ENCODE measurements at places on chromosomes 3 and 15.

DNA sequence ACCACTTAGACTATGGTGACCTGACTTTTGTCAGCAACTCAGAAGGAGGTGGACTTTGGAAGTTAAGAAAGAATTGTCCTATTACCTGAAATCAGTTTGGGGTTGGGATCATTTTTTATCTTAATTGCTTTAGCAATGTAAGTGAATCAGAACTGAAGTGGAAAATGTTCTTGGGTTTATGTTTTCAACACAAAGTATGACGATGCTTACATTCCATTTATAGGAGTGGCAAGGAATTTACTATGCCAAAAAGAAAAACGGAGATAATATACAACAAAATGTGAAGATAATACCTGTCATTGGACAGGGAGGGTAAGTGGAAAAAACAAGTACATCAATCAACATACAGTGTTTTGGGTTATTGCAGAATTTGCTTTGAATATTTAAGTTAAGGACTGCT is 116.1 kb downstream of the PDE8A start:
- no peak for DNase-seq

GRCh38 chr3:63405882-63406281 is 127.8 kb downstream of the SYNPR start:
- no peak for DNase-seq

DNA sequence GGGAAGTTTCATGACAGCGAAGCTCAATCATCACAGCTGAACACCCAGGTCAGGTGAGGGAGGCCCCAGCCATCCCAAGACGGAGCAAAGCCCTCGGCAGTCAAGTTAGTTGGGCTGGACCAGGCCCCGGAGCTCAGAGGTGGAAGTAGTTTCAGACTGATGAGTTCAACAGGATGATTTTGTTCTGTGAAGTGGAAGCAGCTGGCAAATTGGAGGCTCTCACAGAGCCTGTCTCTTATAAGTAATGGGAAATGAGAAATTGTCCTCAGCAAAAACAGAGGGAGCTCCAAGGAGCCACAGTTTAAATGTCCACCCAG is 245.1 kb downstream of the XXYLT1 start:
- no peak for DNase-seq

GRCh38 chr3:177286034-177286433 is 88.8 kb upstream of the TBL1XR1 start:
- peak; percentile 19 for DNase-seq

GRCh38 chr3:46477756-46478155 is 13.1 kb upstream of the LTF start:
- DNase-seq = no peak

DNA sequence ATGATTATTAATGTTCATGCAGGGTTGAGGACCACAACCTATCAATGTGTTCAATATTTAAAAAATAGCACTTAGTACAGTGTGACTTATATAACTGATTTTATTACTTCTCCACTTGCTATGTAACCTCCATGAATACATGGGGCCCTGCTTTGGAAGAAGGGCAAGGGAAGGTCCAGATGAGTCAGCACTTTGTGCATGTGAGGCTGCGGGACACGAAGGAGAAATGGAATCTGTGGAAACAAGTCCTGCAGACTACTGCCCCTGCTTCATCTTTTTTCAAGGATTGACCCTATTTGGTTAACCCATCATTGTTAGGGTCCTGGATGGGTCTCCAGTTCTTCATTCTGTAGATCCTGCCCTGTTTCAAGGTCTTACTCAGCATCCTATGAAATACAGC is 1.6 kb downstream of the NXPE3 start:
- peak; percentile 26 for DNase-seq

- DNase-seq = no peak
Observed at GRCh38 chr3:39801216-39801615, 8.2 kb upstream of the MYRIP start.

- DNase-seq = peak; percentile 54
Observed at GRCh38 chr3:119637679-119638477, 22.5 kb downstream of the POPDC2 start.

DNA sequence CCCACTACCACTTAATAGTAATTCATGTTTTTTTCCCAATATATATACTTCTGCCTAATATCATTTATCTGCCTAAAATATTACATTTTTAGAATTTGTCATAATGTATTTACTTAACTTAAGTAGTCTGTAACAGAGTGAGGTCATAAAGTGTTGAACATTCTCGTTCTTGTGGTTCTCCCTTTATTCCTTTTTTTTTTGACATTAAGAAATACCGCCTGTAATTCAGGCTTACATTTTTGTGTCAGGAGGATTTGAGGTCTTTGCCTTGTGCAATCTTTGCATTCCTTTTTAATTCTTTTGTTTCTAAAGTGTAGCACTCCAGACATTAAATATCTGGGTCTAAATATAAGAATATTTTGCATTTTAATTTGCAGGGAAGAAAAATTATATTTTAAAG is 315.4 kb downstream of the PTPRG start:
- no peak for DNase-seq

DNA sequence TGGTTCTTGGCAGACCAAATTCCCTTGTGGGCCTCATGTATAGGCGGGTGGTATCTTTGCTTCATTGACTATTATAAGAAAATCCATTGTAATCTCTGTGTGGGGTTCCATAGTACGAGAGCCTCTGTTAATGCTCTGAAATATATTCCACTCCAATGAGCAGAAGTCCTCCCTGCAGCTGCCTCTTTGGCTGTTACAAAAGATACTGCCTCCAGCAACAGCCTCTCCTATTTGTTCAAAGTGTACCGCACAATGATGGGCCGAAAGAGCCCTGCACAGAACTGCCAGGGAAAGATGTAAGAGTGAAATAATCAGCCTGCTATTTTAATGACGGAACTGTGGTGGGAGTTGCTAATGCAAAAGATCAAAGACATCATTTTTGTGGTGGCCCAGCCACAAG is 48.9 kb downstream of the GRK7 start:
- DNase-seq = no peak

DNA sequence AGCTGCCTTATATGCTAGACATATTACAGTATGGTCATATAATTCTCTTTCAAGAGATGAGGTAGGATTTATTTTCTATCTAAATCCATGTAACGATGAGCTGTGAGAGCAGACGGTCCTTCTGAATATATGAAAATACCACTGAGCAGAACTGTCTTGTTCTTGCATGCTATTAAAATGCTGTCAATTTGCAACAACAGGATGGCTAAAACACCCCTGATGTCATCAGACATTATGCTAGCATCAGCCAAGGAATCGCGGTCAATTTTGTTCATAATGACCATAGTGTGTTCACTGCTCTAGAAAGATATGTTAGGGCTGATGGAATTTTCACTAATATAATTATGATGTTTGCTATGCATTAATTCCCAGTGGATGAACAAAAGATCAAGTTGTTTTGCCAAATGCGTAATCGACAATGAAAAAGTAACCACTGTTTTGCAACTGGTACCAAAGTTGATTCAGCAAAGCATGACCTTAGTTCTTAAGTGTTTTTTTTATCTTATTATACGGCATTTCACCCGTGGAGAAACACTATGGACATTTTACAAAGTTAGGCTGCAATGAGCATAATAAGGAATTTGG is 765.4 kb upstream of the NR2F2 start:
- DNase-seq = no peak

DNA sequence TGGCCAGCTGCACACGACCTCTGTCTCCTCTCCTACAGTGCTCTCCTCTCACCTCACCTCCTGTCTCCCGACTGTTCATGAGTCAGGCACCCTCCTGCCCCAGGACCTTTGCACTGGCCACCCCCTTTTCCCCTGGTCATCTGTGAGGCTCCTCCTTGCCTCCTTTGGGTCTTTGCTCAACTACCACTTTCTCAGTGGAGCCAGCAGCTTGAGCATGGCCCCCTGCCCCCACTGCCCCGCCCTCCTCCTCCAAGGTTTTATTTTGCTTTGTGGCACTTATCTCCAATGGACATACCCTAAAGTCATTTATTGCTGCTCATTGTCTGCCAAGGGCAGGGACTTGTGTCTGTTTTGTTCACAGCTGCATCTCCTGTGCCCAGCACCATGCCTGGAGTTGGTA is 64.3 kb downstream of the MGLL start:
- no peak for DNase-seq

DNA sequence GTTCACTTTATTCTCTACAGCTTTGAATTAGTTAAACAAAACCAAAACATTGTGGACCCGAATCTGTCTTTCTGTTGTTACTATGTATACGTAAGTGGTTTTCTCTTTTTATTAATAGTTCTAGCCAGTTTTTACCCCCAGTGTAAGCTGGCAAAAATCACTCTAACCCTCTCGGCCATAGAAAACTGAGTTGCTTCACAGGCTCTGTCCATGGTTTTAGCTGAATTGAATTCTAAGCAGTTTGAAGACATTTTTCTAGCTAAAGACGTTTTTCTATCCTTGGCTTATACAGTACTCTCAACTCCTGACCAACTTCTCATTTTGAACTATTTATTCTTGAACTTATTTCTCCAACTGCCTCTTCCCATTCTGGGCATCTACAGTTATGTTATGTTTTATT is 62.9 kb downstream of the CDIN1 start:
- no peak for DNase-seq

- no peak for DNase-seq
Observed at GRCh38 chr3:139577909-139578308, 38.4 kb upstream of the RBP1 start.

- DNase-seq = no peak
Observed at GRCh38 chr3:37598808-37599581, 262.7 kb upstream of the CTDSPL start.

DNA sequence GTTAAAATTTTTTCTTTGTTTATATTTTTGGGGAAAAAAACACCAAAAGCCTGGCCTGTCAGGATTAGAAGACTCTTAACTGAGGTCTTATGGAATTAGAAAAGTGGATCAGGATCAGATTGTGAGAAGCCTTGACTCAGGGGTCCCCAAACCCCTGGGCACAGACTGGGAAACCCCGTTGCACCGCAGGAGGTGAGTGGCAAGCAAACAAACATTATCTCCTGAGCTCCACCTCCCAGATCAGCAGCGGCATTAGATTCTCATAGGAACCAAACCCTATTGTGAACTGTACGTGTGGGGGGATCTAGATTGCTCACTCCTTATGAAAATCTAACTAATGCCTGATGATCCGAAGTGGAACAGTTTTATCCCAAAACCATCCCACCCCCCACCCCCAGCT is 117.2 kb downstream of the TCF12 start:
- no peak for DNase-seq

DNA sequence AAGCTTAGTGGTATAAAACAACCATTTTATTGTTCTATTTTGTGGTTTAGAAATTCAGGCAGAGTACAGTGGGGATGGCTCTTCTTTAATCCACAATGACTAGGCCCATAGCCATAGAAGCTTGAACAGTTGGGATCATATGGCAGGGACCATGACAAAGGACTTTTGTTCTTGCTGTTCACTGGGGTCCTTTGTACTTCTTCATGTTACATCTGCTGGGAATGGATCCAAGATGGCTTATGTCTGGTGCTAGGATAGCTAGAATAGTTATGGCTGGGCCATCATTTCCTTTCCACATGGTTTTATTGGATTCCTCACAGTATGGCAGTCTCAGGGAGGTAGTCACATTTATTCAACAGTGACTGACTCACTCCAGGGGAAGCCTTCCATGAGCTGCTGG is 427.9 kb upstream of the AGTR1 start:
- DNase-seq = no peak

- DNase-seq = no peak
Observed at GRCh38 chr3:49718858-49719213, 648 bp downstream of the AMIGO3 start.

DNA sequence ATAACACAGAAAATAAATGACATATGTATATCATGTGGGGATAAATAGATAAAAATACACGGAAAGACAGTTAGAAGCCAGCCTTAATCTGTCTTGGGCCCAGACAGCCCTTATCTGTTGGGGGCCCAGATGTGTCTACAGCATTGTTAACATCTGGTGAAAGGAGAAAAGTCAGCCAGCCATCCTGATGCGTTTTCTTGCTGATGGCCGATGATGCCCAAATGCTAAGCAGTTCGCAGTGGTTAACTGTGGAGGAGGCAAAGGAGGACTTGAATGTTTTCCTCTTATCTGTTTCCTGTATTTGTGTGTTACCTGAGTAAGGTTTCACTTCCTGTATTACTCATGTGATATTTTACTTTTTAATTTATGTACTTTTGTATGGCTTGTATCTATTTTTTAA is 46.2 kb downstream of the NOX5 start:
- DNase-seq = no peak

GRCh38 chr15:55475842-55476241 is 32.2 kb downstream of the DNAAF4 start:
- DNase-seq = no peak

GRCh38 chr3:10772271-10773161 is 43.5 kb upstream of the SLC6A11 start:
- no peak for DNase-seq

DNA sequence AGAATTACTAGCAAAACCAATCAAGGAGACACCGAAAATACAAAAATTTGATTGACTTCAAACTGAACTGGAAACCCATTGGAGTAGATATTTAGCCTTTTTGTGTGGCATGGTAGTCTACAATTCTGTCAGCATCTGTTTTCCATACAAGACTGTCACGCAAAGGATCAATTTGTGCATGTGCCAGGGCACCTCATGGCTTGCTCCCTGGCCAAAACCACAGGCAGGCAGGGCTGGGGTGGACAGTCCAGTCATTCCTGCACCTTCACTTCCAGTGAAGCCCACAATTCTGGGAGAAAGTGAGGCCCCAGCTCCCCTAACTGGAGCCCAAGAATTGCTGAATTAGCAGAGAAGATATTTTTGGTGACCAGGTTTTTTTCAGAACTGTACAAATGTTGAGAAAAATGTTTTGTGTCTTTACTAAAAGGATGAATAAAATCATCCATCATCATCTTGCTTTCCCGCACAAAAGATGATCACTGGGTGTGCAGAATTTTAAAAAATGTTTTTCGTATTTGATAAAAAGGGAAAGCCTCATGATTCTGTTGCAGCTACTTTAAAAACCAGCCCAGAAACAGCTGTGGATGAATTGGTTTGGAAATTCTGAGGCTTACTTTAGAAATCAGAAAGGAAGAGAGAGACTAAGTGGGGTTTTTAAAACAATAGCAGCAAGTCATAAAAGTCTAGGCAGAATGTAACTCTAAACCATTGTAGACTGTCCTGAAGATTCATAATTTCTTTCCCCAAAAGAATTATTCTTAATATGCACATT is 86.4 kb downstream of the PCCB start:
- DNase-seq = no peak

DNA sequence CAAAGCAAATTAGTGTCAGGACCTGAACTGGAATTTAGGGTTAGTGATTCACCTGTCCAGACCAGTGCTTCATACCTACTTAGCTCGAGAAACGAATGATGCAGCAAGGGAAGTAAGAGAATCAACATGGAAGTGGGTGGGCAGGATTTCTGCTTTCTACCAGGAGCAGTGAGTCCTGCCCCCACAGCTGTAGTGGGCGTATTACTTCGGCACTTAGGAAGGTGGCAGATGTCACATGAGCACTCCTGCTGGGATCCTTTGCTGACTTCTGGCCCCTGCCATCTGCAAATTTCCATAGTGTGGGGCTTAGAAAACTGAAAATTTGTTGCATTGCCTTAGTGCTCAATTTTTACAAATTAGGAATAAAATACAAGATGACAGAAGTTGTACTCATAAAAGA is 31.2 kb downstream of the RYR3 start:
- no peak for DNase-seq

Measured in H54 (cell line).